Upper lobe of left lung (tissue), 6 donors: ENCODE measurements at places on chromosomes 6 and 20. TPM values are rescaled to one million over a fixed set of nuclear protein-coding genes. Genes with fewer than 3 reads are reported as not detected.

The OR2J3 gene
- not detected for total RNA-seq

The PDYN gene
- not detected for total RNA-seq

DNA sequence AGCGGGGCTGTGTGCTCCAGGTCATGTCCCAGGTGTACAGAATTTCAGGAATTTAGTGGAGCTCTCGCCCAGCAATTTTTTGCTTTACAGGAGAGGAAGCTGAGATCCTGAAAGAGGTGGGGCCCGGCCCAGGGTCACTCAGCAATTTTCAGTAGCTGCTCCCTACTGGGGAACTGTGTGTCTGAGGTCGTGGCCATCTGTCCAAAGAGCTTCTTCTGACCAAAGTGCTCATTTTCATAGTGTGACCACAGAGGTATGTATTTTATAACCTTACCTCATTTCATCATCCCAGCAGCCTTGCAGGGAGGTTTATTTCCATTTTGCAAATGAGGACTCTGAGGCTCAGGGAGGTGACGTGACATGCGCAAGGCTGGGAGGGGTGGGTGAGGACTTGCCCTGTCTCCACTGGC is 46.3 kb downstream of the FAM209B start:
- no peak for DNase-seq
- H3K27me3 ChIP-seq: no peaks in the 10 kb centered on the region
- no peaks in the 10 kb centered on the region for H3K4me1 ChIP-seq
- no peak overlapping the region for H3K4me3 ChIP-seq
- no peak overlapping the region for H3K27ac ChIP-seq

DNA sequence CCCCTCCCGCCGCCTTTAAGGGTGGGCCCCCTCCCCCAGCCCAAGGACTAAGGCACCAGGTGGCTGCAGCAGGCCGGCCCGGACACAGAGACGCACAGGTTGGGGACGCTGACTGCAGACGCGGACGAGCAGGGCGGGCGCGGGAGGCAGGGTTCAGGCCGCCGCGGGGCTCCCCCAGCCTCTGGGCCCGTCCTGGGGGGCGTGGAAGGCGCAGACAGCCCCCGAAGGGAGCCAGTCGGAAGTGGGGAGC is 9.3 kb downstream of the DUSP15 start:
- peak overlapping the region; percentile 15 for H3K4me3 ChIP-seq
- H3K36me3 ChIP-seq: no peaks in the 10 kb centered on the region
- H3K27me3 ChIP-seq: no peaks in the 10 kb centered on the region
- peaks cover 16% of the 10 kb centered on the region for H3K4me1 ChIP-seq
- H3K27ac ChIP-seq: no peak overlapping the region

DNA sequence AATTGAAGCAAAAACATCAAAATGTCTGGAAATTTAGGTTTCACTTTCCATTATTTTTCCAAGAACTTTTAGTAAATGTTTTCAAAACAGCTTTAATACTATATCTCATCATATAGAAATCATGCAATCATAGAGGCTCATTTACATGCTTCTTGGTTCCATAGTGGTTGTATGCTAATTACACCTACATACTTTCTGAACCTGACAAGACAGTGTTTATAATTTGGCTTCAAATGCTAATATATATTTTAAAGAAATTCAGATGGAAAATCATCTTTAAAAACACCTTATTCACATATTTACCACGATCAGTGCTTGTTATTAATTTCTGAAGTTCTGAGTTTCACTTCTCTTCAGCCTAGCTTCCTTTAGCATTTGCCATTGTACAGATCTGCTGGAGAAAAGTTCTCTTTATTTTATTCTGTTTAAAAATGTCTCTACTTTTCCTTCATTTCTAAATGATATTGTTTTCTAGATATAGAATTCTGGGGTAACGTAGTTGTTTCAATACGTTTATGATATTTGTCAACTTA is 89.9 kb downstream of the PLCB1 start:
- no peaks in the 10 kb centered on the region for H3K4me1 ChIP-seq
- no peak for DNase-seq
- H3K4me3 ChIP-seq: no peak overlapping the region
- H3K36me3 ChIP-seq: no peaks in the 10 kb centered on the region
- H3K27ac ChIP-seq: no peak overlapping the region

GRCh38 chr20:60403105-60403741 is 445.0 kb downstream of the CDH26 start:
- H3K4me3 ChIP-seq: no peak overlapping the region
- no peak overlapping the region for H3K27ac ChIP-seq
- no peaks in the 10 kb centered on the region for H3K4me1 ChIP-seq
- no peaks in the 10 kb centered on the region for H3K36me3 ChIP-seq

DNA sequence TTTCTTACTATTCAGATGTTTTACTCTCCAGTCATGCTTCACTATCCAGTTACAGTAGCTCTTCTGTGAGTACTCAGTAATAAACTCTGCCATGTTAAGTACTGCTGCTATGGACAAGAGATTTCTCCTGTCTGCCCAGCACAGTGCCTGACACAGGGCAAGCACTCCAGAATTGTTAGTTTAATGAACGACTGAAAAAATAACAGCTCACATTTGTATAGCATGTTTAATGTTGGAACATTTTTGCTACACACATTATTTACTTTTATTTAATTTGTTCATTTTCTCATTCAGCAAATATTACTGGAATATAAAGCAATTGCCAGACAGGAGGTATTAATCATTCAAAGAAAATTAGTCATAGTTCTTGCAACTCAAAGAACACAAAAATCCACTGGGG is 142.6 kb upstream of the HMGN3 start:
- DNase-seq: no peak
- H3K27me3 ChIP-seq: no peaks in the 10 kb centered on the region
